Spinal cord (tissue), 10 donors: ENCODE measurements at places on chromosomes 4 and X. TPM values are rescaled to one million over a fixed set of nuclear protein-coding genes. Genes with fewer than 3 reads are reported as not detected.
A peak's percentile ranks its signal among the peaks of the same experiment; 100 is the strongest.

DNA sequence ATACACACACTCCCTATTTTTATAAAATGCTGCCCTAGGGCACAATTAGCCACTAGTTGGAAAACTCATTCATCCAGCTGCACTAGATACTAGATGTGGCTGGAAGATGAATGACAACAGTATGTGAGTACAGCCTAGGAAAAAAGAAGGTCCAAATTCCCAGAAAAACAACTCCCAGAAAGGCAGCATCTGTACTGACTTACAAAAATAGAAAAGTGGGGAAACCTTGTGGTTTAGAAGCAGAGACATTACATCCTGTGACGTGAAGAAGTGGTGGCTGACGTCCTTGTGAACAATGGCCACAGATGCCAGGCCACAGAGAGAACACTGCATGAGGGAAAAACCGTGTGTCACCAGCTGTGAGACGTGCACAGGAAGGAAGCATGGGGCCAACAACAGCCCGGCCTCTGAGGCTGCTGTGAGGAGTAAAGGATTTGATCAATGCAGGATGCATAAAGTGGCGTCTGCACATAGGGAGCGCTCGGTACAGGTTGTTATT, 81.2 kb downstream of the SPRY1 start:
- H3K4me1 ChIP-seq: peaks cover 3% of the 10 kb centered on the region
- no peak overlapping the region for H3K4me3 ChIP-seq
- H3K27me3 ChIP-seq: no peaks in the 10 kb centered on the region
- no peak for DNase-seq
- H3K36me3 ChIP-seq: no peaks in the 10 kb centered on the region
- no peak overlapping the region for H3K27ac ChIP-seq

- no peak overlapping the region for H3K27ac ChIP-seq
- H3K27me3 ChIP-seq: no peaks in the 10 kb centered on the region
- H3K4me3 ChIP-seq: no peak overlapping the region
- no peaks in the 10 kb centered on the region for H3K4me1 ChIP-seq
Measured at GRCh38 chr4:14193601-14194000, 566.1 kb upstream of the BOD1L1 start.

DNA sequence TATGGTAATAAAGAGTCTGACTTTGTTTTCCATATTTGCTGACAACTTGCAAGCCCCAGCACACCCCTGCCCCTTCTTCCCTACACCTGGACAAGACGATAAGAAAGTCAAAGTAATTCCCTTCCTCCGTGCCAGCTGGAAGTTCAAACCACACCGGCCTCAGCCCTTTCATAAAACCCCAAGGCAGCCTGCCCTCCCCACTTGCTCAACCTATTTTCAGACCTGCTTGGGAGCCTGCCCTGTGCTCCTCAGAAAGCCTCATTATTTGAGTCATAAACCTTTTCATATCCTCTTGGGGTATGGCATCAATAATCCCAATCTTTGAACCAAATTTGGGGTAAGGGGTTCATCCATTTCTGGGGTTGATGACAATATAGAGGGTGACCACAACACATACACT, 29.5 kb downstream of the NIPAL1 start:
- H3K4me1 ChIP-seq: no peaks in the 10 kb centered on the region
- no peaks in the 10 kb centered on the region for H3K27me3 ChIP-seq
- no peak overlapping the region for H3K4me3 ChIP-seq
- DNase-seq: no peak
- no peaks in the 10 kb centered on the region for H3K36me3 ChIP-seq

TLR2 gene
- total RNA-seq: 12.1 TPM

DNA sequence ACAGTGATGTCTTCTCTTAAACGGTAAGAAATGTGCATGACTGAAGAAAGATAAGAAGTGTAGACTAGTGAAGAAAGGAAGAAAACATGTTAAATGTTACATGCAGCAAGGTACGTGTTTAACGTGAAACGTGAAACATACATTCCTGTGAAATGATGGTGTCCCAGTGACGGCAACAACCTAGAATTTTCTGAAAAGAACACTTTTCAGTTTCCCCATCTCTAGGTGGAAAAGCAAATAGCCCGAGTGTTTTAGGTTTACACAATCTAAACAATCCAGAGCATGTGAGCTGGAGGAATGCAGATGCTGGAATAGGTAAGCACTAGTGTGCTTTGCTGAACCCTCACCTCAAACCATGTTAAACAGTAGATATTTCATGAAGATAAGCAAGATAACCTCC, 60.7 kb downstream of the CLNK start:
- H3K4me3 ChIP-seq: no peak overlapping the region
- H3K27me3 ChIP-seq: no peaks in the 10 kb centered on the region
- H3K36me3 ChIP-seq: no peaks in the 10 kb centered on the region

- H3K27me3 ChIP-seq: no peaks in the 10 kb centered on the region
- H3K36me3 ChIP-seq: no peaks in the 10 kb centered on the region
- DNase-seq: no peak
Measured at GRCh38 chr4:160877087-160877790, 1286.6 kb downstream of the FSTL5 start.

DNA sequence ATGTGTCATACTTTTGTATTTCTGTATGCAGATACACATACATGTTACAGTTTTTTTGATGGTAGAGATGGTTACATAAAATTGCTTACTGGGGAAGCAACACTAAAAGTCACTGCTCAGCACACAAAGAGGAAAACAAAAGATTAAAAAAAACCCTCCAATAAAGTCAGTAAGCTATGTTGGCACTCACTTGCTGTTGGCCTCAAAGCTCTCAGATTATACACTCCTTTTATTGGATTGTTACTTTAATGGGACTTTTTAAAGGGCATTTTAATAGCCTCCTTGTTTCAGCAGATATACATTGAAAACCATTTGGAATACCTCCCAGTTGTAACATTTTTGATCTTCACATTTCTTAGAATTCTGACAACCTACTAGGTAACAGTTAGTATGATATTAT, 222.0 kb upstream of the HHIP start:
- H3K36me3 ChIP-seq: no peaks in the 10 kb centered on the region
- H3K27me3 ChIP-seq: no peaks in the 10 kb centered on the region
- no peak overlapping the region for H3K27ac ChIP-seq
- H3K4me1 ChIP-seq: no peaks in the 10 kb centered on the region
- H3K4me3 ChIP-seq: no peak overlapping the region

DNA sequence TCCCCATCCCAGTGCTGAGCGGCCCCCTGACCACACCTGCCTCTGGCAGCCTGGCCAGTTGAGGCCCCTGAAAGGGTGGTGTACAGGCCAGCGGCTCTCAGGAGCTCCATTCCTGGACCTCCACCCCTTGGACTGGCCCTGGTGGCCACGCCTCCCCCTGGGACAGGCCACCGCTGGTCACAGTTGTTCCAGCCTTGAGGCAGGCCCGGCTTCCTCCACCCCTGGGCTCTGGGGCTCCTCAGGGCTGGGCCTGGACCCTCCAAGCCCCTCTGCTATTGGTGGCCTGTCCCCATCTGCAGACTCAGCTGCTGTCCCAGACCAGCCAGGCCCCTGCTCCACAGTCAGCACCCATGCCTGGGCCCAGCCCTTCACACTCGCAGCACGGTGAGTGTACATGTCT, 93.2 kb upstream of the NKX1-1 start:
- H3K4me1 ChIP-seq: no peaks in the 10 kb centered on the region
- peaks cover 2% of the 10 kb centered on the region for H3K27me3 ChIP-seq
- no peak overlapping the region for H3K4me3 ChIP-seq
- DNase-seq: no peak
- H3K36me3 ChIP-seq: no peaks in the 10 kb centered on the region

GRCh38 chr4:150493851-150494250, 88.1 kb upstream of the MAB21L2 start:
- no peak for DNase-seq
- no peak overlapping the region for H3K27ac ChIP-seq
- no peaks in the 10 kb centered on the region for H3K36me3 ChIP-seq
- H3K4me3 ChIP-seq: no peak overlapping the region

DNA sequence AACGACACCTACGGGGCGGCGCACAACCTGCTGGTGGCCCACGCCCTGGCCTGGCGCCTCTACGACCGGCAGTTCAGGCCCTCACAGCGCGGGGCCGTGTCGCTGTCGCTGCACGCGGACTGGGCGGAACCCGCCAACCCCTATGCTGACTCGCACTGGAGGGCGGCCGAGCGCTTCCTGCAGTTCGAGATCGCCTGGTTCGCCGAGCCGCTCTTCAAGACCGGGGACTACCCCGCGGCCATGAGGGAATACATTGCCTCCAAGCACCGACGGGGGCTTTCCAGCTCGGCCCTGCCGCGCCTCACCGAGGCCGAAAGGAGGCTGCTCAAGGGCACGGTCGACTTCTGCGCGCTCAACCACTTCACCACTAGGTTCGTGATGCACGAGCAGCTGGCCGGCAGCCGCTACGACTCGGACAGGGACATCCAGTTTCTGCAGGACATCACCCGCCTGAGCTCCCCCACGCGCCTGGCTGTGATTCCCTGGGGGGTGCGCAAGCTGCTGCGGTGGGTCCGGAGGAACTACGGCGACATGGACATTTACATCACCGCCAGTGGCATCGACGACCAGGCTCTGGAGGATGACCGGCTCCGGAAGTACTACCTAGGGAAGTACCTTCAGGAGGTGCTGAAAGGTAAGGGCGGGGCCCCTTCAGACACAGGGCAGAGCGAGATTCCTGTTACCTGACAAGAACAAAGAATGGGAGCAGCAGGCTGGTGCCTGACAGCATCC, 11.7 kb downstream of the RPL9 start:
- no peak overlapping the region for H3K27ac ChIP-seq
- no peak for DNase-seq
- peaks cover 2% of the 10 kb centered on the region for H3K27me3 ChIP-seq
- peaks cover 12% of the 10 kb centered on the region for H3K4me1 ChIP-seq

NSG1 gene
- total RNA-seq: 145 TPM

DNA sequence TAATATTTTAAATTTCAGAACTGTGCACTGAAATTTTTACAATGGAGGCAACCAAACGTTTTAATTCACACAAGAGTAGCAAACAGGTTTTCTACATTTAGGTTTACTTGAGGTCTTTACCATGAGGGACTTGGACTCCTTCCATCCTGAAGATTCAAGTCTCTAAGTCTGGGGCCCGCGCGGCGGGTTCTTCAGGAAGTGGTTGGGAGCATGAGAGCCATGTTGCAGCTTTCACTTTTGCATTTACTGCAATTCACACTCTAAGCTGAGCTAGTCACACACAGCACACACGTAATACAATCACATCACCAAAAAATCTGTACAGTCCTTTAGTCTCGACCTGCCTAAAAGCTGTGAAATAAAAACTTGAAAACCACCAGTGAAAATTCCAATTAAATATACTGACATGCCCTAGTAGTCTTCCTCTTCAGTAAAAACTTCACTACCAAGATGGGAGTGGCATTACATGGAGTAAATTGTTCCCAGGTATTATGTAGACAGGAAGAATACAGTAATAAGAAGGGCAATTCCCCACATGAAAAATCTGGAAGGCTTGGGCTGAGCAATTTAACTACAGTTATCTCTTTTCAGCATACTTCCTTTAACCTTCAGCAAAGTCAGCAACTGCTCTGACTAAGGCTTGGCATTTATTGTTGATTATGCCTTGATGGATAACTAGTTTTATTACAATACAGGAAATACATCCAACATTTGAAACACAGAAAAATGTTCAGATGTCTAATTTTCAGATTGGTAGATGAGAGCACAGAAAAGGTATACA, 571.1 kb upstream of the DIPK2B start:
- H3K4me1 ChIP-seq: no peaks in the 10 kb centered on the region
- peaks cover 22% of the 10 kb centered on the region for H3K27me3 ChIP-seq
- peak overlapping the region; percentile 48 for H3K27ac ChIP-seq
- H3K4me3 ChIP-seq: no peak overlapping the region
- no peaks in the 10 kb centered on the region for H3K36me3 ChIP-seq
- no peak for DNase-seq

- DNase-seq: peak; percentile 9
- H3K4me1 ChIP-seq: no peaks in the 10 kb centered on the region
- H3K4me3 ChIP-seq: no peak overlapping the region
Measured at GRCh38 chr4:117156806-117157205, 71.4 kb upstream of the TRAM1L1 start.

- peaks cover under 1% of the 10 kb centered on the region for H3K27me3 ChIP-seq
- no peak overlapping the region for H3K4me3 ChIP-seq
- no peaks in the 10 kb centered on the region for H3K36me3 ChIP-seq
- no peak overlapping the region for H3K27ac ChIP-seq
Measured at GRCh38 chrX:11944501-11944900, 186.5 kb downstream of the MSL3 start.

DNA sequence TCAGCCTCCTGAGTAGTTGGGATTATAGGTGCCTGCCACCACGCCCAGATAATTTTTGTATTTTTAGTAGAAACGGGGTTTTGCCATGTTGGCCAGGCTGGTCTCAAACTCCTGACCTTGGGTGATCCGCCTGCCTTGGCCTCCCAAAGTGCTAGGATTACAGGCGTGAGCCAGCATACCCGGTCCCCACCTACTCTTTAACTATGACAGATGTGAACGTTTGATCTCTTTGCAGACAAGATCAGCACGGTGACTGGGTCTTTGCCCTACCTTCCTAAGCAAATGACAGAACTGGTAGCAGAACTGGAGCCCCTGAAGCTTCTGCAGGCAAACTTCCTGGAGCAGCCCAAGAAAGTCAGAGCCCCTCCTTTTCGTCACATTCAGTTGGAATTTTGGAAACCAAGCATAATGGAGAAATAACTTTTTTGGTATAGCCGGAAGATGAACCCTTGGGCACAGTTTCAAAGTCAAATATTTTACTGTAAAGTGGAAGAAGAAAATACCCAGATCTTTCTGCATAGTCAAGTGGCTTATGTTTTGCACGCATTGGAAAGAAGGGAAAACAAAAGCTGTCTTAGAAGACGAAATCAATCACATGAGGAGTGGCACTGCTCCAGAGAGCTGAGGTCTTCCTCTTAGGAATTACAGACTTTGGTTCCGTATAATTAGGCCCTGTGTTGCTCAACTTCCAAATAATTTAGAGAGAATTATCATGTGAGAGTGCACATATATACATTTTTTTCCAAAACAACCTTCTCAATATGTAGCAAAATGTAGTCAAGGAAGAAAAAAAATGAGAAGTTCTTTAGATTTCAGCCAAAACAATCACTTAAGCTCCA, 90.6 kb downstream of the SORBS2 start:
- H3K4me3 ChIP-seq: no peak overlapping the region
- no peaks in the 10 kb centered on the region for H3K36me3 ChIP-seq
- H3K27me3 ChIP-seq: no peaks in the 10 kb centered on the region

GRCh38 chr4:41178372-41179370, 35.7 kb downstream of the APBB2 start:
- H3K27ac ChIP-seq: no peak overlapping the region
- no peaks in the 10 kb centered on the region for H3K36me3 ChIP-seq
- DNase-seq: no peak
- no peaks in the 10 kb centered on the region for H3K27me3 ChIP-seq

DNA sequence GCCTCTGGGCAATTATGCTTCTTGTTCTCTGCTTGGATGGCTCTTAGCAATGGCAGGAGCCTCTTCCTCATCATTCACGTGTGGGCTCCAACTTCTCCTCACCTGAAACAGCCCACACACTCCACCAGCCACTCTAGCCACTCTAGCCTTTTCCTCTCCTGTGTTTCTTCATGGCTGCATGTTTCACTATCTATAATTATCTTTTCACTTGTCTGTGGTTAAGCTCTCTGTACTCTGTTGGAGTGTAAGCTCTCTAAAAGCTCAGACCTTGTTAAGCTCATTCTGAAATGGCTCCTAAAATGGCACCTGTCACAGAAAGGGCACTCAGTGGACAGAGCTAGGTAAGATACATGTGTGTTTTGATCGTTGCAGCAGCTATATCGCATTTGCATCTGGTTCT, 80.0 kb downstream of the SH3KBP1 start:
- H3K36me3 ChIP-seq: no peaks in the 10 kb centered on the region
- peaks cover 10% of the 10 kb centered on the region for H3K27me3 ChIP-seq
- no peak overlapping the region for H3K4me3 ChIP-seq
- H3K27ac ChIP-seq: no peak overlapping the region

GRCh38 chrX:33188286-33188685, 23.1 kb downstream of the DMD start:
- H3K27me3 ChIP-seq: no peaks in the 10 kb centered on the region
- no peaks in the 10 kb centered on the region for H3K4me1 ChIP-seq
- DNase-seq: no peak
- H3K27ac ChIP-seq: no peak overlapping the region
- H3K36me3 ChIP-seq: no peaks in the 10 kb centered on the region

RBM10 gene
- 24.3 TPM for total RNA-seq

ZAR1 gene
- total RNA-seq: not detected
